Mesenteric fat pad (tissue), 1 donor: ENCODE measurements at places on chromosomes 4 and X. TPM values are rescaled to one million over a fixed set of nuclear protein-coding genes. Genes with fewer than 3 reads are reported as not detected.

DNA sequence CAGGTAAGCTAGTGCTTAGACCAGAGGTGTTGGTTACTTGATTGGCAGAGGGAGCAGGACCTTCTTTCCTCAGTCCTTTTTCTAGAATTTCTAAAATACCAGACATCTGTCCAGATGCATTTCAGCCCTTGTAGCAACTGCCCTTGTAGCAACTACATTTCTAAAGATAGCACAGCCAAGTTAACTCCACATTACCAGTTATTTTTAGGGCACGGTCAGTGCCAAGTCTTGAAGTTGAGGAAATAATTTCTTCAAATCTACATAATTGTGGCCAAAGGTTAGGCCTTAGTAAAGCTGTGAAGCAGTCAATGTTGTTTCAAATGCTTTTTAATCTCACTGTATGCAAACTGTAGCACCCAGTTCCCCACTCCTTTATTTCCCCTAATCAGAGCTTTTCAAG lies 62.9 kb downstream of the MID1IP1 start:
- DNase-seq: no peak

DNA sequence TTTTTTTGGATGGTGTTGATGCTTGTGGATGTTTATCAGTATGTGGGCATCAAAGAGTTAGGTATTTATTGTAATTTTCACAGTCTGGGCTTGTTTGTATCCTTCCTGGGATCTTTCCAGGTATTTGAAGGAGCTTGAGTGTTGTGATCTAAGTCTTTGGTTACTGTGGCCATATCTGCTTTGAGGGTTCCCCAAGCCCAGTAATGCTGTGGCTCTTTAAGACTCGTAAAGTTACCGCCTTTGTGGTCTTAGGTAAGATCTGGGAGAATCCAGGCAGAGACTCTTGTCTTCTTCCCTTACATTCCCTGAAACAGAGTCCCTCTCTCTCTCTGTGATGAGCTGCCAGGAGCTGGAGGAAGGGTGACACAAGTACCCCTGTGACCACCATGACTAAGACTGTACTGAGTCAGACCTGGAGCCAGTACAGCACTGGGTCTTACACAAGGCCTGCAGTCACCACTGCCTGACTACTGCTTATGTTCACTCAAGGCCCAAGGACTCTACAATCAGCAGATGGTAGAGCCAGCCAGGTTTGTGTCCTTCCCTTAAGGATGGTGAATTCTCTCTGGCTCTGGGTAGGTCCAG lies 62.2 kb downstream of the FMR1NB start:
- DNase-seq: no peak

GRCh38 chr4:85932500-85933290 lies 427.2 kb downstream of the MAPK10 start:
- DNase-seq: no peak

GYG2 gene
- 377 TPM for total RNA-seq

MSX1 gene
- total RNA-seq: 38.9 TPM
